ENCODE measurements at places on chromosomes 4 and X.

- no peak for DNase-seq
Observed at GRCh38 chrX:55030271-55031205, at the start of gene ALAS2. Gene ALAS2, minus strand, starts transcription at chrX:55030977. Its CDS starts 4,977 bp downstream, at chrX:55026000.

DNA sequence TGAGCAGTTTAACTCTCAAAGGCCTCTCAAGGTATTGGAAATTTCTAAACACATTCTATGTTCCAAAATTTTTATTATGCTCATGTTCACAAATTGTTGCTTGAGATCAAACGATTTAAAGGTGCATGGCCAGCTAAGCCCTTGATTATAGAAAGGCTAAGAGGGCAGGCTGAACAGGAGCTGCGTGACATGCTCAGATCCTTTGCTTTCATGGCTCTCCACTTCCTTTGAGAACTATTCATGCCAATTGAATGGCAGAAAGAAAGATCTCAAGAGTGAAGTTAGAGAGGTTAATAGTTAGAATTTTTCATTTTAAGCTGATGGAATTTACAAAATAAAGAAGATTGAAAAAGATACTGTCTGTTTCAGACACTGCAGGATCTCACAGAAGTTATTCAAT is 594 bp downstream of the LRIT3 start:
- DNase-seq, result no peak

GRCh38 chr4:127224556-127224955 is 408.2 kb upstream of the INTU start:
- DNase-seq, result no peak

GRCh38 chr4:20680736-20681135 is 19.5 kb upstream of the PACRGL start:
- no peak for DNase-seq

DNA sequence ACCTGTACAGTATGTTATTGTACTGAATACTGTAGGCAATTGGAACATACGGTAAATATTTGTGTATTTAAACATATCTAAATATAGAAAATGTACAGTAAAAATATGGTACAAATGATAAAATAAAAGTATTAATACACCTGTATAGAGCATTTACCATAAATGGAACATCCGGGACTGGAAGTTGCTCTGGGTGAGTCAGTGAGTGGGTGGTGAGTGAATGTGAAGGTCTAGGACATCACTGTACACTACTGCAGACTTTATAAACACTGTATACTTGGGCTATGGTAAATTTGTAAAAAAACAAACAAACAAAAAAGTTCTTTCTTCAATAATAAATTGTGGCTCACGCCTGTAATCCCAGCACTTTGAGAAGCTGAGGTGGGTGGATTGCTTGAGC is 52.4 kb upstream of the FHL1 start:
- DNase-seq, result no peak

DNA sequence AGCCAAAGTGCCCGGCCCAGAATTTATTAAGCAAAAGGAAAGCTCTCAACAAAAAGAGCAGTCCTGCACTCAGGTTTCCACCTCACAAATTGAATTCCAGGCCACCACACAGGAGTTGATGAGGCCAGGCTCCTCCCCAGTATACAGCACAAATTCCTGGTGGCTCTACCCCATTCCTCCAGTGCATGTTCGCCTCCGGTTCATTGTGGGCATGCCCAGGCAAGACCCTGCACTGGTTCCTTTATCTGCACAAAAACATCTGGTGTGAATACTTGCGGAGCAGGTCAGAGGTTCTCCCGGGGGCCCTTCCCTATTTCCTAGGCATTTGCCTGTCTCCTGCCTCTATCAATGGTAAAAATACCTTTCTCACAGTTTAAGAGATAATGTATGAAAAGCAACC is 195.2 kb upstream of the ANXA10 start:
- DNase-seq, result no peak

DNA sequence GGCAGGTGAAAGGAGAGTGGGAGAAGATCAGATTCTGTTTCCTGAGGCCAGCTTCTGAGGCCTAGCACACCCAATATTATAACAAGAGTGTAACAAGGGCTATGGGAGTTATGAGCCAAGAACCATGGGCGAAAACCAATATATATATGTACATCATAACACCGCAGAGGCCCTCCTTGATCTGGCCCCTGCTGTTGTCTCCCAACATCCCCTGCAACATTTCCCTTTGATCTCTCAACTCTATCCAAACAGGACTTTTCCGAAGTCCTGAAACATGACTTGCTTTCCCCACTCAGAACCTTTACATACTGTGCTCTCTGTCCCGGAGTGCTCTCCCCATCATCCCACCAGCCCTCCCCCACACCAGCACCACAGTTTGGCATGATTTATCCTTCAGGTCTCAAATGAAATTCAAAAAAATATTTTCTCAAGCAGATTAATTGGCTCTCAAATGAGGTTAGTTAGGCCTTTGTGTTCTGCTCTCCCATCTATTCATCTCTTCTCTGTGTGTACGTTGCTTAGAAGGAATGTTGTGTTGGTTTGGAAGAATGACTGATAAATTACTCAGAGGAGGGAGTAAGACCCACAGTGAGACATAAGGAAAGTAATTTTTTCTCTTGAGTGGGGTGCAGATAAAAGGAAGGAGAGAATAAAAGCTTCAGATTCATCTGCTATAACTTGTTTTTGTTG is 58.1 kb upstream of the SMIM10 start:
- DNase-seq, result no peak

GRCh38 chr4:168220893-168221292 is 97.7 kb downstream of the DDX60 start:
- DNase-seq, result no peak

DNA sequence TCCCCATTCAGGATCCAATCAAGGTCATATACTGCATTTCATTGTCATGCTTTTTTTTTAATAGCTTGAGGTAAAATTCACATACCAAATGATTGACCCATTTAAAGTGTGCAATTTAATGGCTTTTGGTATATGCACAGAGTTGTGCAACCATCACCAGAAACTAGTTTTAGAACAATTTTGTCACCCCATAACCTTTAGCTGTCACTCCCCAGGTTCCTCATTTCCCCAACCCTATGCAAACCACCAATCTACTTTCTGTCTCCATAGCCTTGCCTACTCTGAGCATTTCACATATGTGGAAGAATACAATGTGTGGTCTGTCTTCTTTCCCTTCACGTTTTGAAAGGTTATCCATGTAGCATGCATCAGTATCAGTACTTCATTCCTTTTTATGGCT is 1.4 kb upstream of the SMAD1 start:
- DNase-seq, result no peak

DNA sequence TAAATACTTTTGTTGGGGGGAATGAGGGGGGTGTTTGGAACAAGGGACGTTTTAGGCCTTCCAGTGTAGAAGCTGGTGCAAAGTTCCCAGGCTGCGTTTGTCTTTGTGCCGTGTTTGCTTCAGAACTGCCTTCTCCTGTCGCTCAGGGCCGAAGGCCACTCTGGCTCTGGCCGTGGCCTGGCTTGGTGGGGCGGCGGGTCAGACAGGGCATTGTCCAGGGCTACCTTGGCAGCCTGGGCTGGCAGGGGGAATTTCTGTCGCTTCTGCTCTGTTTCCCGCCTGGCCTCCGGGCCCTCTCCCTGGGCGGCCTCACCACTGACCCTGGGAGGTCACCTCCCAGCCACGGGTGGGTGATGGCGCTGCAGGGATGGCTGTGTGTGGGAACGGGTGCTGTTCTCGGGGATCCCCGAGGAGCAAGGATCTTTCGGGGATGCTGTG is 140.0 kb downstream of the COL4A6 start:
- DNase-seq, result no peak

DNA sequence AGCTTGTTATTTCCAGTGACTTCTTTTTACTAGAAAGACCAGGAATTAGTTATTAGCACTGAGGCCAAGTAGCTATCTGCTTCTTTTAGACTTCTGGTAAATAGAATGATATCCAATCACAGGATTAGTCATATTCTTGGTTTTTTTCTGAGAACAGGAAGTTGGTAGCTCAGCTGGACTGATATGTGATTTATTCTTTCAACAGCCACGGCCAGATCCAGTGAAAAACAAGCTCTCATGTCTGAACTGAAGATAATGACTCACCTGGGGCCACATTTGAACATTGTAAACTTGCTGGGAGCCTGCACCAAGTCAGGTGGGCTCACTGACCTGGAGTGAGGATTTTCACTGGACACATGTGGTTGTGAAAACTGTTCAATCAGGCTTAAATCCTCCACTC is 48.6 kb downstream of the PDGFRA start:
- no peak for DNase-seq

DNA sequence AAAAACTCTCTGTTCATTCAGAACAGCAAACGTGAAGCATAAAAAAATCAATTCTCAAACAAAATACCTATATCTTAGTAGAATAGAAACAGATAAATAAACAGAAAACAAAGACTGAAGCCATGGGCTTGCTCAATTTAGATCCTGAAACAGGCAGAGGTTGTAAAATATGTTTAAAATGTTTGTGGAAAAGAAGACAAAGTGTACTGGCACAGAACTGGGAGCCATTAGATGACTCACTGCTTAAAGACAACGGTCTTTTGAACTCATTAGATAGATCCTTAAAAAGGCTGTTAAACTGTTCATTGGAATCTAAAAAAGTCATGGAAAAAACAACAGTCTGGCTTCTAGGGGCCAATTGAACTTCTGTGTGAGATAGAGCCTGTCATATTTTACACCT is 247.0 kb upstream of the NDST4 start:
- DNase-seq, result no peak

DNA sequence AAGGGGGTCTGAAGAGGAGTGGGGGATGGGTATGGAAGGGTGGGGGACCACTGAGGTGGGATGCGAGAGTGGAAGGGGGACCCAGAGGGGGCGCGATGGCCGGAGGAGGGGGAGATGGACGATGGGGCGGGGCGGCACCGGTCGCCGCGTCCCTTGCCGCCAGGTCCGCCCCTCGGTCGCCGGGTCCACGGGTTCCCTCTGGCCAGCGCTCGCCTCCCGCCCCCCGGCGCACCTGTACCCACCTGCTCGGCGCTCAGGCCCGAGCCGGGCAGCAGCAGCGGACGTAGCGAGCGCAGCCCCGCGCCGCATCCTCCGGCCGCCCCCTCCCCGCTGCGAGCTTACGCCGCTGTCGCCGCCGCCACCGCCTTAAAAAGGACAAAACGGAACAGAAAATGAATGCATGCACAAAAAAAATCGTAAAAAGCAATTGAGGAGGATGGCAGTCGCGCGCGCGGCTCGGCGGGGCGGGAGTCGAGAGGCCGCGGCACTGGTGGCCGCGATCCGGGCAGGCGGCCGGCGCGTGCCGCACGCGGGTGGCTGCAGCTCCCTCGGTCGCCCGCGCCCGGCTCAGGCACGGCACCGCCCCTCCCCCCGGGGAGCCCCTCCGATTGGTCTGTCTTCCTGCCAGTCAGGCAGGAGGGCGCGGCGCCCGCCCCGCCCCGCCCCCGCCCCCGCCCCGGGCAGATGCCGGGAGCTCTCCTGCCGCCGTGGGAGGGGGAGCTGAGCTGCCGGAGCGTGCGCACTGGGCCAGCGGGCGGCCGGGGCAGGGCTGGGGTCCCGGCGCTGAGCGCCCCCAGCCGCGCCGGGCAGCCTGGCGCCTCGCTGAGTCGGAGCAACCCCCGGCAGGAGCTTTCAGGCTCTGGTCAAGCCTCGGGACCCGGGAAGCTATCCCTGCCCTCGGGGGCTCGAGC is at the start of gene JAKMIP1:
TSS of gene JAKMIP1 (minus strand) at position 539 of the 911 bp plus-strand sequence. CDS start 87,699 bp downstream, outside the sequence.
- DNase-seq, result peak; percentile 81

- DNase-seq, result peak; percentile 14
Observed at GRCh38 chrX:48540028-48540375, 488 bp downstream of the TBC1D25 start.

- DNase-seq, result no peak
Observed at GRCh38 chr4:99634742-99635360, 22.8 kb downstream of the C4orf54 start.

DNA sequence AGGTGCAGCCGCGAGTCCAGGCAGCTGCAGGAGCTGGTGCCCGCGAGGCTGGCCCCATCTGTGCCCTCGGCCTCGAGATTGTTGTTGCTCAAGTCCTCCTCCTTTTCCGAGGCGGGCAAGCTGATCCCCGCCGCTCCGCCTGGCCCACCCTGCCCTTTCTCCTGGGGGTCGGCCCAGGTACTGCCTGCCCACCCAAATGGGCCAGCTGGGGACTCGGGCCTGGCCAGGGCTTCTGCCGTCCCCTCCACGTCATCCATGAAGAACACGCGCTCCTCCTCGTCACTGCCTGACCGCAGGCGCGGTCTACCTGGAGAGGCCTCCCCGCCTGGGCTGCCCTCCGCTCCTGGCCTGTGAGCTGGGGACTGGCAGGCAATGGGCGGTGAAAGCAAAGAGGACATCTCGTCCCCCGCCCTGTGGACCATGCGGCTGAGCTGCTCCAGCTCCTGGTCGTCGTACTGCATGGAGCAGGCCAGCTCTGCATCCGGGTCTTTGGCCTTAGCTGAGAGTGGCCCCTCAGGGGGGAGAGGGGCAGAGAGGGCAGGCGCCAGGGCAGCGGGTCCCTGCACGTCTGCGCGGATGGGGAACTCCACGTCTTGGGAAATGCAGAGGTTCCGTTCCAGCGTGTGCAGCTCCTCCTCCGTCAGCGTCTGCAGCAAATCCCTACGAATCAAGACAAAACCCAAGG is 43.1 kb upstream of the MXD4 start:
- no peak for DNase-seq
